Left hindlimb (tissue), 1 donor: ENCODE measurements at places on chromosomes 6 and 20.
A peak's percentile ranks its signal among the peaks of the same experiment; 100 is the strongest.

- no peak for DNase-seq
Observed at GRCh38 chr6:167089243-167090142, 33.4 kb upstream of the CCR6 start.

- no peak for DNase-seq
Observed at GRCh38 chr6:3791526-3792203, 40.2 kb upstream of the PXDC1 start.

DNA sequence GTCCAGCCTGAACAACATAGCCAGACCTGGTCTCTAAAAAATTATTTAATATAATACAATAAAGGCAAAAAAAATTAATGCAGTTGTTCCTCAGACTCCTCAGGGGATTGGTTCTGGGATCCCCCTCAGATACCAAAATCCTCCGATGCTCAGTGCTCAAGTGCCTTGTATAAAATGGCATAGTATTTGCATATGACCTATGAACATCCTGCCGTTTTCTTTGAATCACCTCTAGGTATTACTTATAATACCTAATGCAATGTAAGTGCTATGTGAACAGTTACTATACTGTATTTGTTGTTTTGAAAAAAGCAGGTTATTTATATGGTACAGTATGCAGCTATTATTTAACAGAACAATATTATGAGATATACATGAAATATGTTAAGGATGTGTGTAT is 43.3 kb downstream of the RNGTT start:
- DNase-seq = no peak

GRCh38 chr6:150666071-150666470 is 66.4 kb downstream of the PLEKHG1 start:
- DNase-seq = peak; percentile 76

GRCh38 chr6:108916026-108916686 is 67.9 kb downstream of the ARMC2 start:
- DNase-seq = no peak

DNA sequence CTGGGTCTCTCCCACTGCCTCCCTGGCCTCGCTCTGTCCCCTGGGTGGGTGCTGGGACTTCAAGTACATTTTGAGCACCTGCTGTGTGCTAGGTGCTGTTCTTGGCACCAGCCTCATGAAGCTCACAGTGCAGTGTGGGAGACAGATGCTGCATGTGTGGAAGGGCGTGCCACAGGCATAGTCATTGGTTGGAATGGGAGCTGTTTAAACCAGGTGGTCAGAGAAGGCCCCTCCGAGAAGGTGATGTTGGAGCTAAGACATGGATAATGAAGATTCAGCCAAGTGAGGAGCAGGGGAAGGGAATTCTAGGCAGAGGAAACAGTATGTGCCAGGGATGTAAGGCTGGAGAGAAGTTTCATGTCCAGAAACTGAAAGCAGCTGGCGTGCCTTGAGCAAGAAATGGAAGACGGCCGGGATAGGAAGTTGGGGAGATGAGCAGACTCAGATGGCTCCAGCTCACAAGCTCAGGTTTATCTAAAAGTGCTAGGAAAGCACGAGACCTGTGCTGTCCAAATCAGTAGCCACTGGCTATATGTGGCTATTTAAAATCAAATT is 9.9 kb downstream of the LPIN3 start:
- DNase-seq = peak; percentile 18

DNA sequence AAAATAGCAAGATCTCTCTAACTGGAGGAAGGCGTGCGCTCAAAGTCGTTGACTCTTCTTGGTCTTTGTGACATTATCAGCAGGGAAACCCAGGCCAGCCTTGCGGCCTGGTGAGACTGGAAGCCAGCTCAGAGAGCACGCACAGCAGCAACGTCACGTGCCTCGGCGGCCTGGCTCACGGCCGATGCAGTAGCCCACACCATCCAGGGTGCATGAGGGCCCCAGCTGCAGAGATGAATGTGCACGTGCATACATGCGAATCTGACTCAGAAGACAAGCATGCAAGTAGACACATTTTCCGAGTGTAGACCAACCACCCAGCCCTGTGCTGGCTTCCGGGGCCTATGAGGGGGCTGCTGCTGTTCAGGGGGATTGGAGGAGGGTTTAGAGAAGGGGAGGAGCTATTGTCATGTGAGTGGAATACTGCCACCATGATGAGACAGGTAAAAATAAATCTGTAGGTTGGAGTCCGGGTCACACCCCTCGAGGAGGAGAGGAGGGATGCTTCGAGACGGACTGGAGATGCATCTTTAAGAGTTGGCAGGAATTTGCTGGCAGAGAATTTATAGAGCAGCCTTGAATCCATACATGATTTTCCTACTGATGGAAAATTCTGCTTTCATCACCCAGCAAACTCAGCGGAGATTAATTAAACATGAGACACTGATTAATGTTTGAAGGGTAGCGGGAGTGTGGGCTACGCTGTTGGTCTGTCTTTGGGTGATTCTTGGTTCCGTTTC is 388.2 kb downstream of the CDH4 start:
- no peak for DNase-seq

- DNase-seq = no peak
Observed at GRCh38 chr6:139066080-139066479, 37.5 kb downstream of the ABRACL start.

DNA sequence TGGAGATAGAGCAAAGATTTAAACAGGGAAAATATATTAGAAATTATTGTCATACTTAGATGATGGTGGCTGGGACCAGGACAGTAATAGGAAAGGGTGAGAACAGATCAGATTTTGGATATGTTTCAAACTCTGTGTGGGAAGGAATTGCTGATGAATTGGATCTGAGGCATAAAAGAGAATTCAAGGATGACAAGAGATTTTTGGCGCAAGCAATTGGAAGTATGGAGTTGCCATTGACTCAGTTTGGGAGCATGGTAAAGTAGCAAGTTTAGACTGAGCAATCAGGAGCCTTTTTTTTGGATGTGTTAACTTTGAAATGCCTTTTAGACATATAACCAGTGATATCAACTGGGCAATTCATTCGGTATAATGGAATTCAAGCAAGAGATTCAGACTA is 14.4 kb downstream of the TAB2 start:
- no peak for DNase-seq

GRCh38 chr6:30988209-30988825 is 4.8 kb downstream of the MUC21 start:
- no peak for DNase-seq

- no peak for DNase-seq
Observed at GRCh38 chr20:44390280-44390679, 34.8 kb downstream of the HNF4A start.

GRCh38 chr20:43534791-43535350 is 24.0 kb upstream of the SGK2 start:
- no peak for DNase-seq

DNA sequence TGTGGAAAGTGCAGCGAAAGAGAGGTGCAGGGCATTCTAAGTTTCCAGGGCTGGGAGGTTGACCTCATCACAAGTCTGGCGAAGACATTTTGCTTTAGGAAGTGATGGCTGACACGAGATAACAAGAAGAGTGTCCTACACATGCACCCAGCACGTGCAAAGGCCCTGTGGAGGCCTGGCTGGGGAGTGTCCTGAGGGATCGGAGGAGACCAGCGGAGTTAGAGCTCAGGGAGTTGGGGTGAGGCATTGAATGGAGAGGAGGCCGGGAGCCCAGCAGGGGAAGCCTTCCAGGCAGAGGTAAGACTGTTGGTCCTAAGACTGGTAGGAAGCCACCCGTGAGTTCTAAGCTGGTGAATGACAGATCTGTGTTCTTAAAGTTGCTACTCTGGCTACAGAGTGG is 58.4 kb downstream of the PPP1R14C start:
- no peak for DNase-seq

GRCh38 chr6:100430962-100431361 is 33.8 kb downstream of the SIM1 start:
- no peak for DNase-seq

GRCh38 chr6:122770835-122771601 is 8.5 kb upstream of the FABP7 start:
- DNase-seq = no peak

- no peak for DNase-seq
Observed at GRCh38 chr6:132527791-132528190, 10.3 kb upstream of the TAAR9 start.

DNA sequence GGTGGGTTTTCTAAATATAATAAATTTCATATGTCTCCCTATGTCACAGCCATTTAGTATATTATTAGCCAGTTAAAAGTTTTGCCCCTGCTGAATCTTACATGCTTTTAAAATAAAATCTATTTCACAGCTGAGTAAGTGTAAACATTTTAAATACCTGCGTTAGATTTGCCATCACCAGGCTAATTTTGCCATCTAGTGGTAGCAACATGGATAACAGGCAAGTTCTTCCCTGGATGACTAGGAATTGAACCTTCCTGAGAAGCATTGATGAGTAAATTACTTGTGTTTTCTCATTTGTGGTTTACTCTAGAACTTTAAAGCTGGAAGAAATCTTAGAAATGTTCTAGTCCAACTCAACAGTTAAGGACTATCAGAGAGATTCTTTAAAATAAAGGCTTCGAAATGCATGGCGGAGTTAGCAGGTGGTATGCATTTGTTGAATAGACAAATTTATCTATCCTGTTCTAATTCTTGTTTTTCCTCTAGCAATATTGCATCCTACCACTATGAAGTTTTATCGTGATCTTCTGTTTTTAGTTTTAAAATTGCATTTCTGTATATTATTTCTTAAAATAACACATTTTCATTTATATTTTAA is 2.6 kb downstream of the PRSS35 start:
- DNase-seq = no peak

DNA sequence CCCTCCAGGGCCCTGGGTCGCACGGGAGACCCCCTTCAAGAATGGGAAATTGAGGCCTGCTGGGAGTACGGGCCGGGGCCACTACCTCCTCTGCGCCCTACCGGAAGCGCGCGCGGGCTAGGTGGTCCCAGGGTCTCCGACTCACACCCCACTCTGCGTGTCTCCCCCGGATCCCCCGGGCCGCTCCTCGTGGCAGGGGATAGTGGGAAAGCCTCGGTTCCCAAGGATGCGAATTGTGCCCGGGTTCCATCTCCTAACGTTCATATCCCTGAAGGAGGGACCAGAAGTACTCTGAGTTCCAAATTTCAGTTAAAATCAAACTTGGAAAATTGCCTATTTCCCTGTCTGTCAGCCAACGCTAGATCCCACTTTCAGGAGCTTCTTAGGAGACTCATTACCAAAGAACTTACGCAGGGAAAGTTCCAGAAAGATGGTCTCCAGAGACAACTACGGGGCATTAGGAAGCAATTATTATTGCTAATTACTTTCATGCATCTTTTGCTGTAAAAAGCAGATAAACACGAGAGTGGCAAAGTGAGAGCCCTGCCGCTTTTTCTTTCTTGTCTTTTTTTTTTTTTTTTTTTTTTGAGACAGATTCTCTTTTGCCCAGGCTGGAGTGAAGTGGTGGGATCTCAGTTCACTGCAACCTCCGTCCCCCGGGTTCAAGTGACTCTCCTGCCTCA is 858 bp downstream of the FAM83D start:
- DNase-seq = no peak
